Activated CD8-positive, alpha-beta memory T cell treated with anti-CD3 and anti-CD28 coated beads for 1 hour (primary cell): ENCODE measurements at places on chromosomes 6 and 20.
A peak's percentile ranks its signal among the peaks of the same experiment; 100 is the strongest.

DNA sequence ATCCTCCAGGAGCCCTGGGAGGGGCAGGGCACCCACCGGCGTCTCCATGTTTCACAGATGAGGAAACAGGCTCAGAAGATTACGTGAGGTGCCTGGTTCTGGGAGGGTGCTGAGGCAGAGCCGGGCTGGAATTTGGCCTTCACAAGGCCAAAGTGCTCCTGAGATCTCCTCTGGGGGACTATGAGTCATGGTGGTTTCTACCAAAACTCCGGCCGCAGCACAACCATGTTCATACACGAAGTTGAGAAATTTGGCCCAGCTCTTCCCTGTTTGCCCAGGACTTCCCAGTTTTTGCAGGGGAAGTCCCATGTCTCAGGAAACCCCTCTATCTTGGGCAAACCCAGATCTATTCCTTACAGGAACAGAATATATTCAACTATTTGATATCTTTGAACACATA is 172.9 kb upstream of the CDYL start:
- DNase-seq = no peak

- no peak for DNase-seq
Observed at GRCh38 chr6:100115407-100116101, 121.5 kb upstream of the MCHR2 start.

- no peak for DNase-seq
Observed at GRCh38 chr6:17086469-17086868, 15.4 kb upstream of the STMND1 start.

GRCh38 chr6:132388291-132388690 is 13.0 kb downstream of the MOXD1 start:
- DNase-seq = no peak

- no peak for DNase-seq
Observed at GRCh38 chr6:120219339-120219738, 869.8 kb upstream of the MAN1A1 start.

DNA sequence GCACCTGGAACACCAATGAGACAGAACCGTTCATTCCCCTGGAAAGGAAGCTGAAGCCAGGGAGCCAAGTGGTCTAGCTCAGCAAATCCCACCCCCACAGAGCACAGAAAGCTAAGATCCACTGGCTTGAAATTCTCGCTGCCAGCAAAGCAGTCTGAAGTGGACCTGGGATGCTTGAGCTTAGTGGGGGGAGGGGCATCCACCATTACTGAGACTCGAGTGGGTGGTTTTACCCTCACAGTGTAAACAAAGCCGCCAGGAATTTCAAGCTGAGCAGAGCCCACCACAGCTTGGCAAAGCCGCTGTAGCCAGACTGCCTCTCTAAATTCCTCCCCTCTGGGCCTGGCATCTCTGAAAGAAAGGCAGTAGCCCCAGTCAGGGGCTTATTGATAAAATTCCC is 53.1 kb downstream of the KIF16B start:
- no peak for DNase-seq

- no peak for DNase-seq
Observed at GRCh38 chr20:24756292-24757025, 192.6 kb upstream of the CST7 start.

DNA sequence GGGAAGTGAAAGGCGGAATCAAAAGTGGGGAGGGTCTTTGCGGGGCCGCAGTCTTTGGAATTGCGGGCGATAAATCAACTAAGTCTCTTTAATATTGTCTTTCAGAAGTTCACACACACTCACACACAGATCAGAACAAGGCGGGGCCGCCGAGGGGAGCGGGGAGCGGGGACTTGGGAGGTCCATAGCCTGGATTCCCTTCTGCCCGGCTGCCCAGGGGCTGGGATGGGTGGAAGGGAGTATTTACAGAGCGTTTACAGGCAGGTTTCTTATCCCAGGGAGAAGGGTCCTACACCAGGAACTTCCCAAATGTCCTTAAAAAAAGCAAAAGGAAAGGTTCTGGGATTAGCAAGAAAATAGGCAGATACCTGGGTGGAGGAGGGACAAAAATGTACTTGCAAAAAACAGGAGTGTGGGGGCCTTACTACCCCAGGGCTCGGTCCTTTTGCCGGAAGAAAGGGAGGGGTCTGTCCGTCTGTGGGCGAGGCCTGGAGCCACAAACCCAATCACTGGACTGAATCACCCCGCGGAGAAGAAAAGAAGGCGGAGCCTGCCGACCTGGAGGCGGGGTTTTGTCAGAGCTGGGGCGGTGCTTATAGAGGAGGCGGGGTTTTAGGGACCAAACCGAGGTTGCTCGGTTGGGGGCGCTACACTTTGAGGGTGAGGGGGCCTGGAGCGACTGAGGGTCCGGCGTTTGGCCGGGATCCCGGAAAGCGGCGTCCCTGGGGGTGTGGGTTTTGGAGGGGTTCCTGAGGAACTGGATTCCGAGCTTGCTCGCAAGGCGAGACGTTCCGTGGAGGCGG is 3.2 kb downstream of the PRRT1 start:
- peak; percentile 45 for DNase-seq

- DNase-seq = no peak
Observed at GRCh38 chr6:135438907-135439535, 58.5 kb downstream of the AHI1 start.

GRCh38 chr6:161215876-161216615 is 57.8 kb downstream of the AGPAT4 start:
- DNase-seq = no peak

DNA sequence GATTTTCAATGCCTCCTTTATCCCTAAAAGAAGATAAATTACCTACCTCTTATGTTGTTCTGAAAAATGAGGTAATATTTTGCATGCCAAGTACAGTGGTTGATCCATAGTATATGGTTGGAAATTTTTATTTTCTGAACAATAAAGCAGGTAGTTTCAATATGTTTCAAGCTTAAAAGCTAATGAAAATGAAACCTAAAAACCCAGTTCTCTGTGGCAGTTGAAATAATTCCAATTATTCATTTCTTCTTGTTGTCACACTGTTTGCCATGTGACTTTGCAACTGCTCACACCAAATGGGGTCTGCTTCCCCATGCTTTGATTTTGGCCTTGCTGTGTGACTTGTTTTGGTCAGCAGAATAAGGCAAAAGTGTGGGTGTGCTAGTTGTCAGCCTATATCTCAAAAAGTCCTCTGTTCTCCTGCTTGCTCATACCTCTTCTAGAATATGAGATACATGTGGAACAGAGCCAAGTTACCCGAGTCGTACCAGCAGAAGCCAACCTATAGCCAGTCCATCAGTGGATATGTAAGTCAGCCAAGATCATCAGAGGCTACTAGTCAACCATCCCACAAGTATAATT is 197.2 kb upstream of the THEMIS start:
- DNase-seq = no peak

- no peak for DNase-seq
Observed at GRCh38 chr6:54335871-54336270, 27.6 kb downstream of the TINAG start.

GRCh38 chr20:13059398-13060136 is 50.8 kb downstream of the SPTLC3 start:
- no peak for DNase-seq

GRCh38 chr6:6455272-6455671 is 133.2 kb upstream of the LY86 start:
- no peak for DNase-seq

DNA sequence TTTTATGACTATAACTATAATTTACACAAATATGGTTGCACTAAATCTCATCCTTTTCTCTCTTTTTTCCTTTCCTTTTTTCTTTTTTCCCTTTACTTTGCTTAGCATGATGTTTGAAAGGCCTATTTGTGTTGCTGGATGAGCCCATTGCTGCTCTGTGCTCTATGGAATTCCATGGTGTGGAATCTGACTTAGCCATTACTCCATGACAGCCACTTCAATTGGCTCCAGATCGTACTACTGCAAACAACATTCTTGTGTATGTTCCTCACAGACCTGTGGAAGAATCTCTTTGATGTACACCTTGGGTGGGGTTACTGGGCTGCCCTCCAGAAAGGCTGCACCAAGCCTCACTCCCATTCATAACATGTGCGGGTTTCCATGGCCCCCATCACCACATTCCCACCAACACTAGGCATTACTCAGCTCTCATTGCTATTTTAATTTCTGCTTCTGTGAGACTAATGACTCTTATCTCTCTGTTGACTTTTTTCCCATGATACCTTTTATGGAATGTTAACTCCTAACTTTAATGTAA is 979.0 kb downstream of the KIF16B start:
- no peak for DNase-seq

DNA sequence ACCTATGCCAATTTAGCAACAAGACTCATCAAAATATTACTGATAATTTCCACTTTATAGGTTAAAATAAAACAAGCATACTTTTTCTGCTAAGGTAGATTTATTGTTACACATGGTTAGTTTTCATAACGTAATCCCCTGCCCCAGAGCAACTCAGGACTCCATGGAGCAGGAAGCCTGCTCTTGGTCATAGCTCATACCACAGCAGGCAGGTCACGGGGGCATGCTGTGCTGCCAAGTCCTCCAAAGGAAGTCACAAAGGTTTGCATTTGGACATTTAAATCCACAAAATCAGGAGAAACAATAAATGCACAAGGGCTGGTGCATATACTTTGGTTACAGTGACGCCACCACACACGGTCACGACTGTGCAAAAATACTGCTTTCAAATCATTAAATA is 12.5 kb downstream of the GZF1 start:
- DNase-seq = no peak

GRCh38 chr6:92587525-92587924 is 831.8 kb downstream of the EPHA7 start:
- no peak for DNase-seq

- DNase-seq = no peak
Observed at GRCh38 chr20:11001764-11002540, 328.2 kb upstream of the JAG1 start.

GRCh38 chr6:14590586-14590985 is 473.0 kb downstream of the CD83 start:
- DNase-seq = no peak

DNA sequence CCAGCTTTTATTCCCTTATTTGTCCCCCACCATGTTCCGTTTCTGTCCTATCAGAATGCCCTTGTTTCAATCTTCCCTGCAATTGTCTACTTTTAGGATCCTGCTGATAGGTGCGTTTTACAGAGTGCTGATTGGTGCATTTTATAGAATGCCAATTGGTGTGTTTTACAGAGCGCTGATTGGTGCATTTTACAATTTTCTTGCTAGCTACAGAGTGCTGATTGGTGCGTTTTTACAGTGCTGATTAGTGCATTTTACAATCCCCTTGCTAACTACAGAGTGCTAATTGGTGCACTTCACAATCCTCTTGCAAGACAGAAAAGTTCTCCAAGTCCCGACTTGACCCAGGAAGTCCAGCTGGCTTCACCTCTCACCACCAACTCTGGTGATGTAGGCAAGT is 161.6 kb upstream of the CDYL start:
- no peak for DNase-seq

- no peak for DNase-seq
Observed at GRCh38 chr6:106731144-106731842, 101.9 kb downstream of the QRSL1 start.

- no peak for DNase-seq
Observed at GRCh38 chr6:70351461-70351860, 48.6 kb upstream of the COL9A1 start.

GRCh38 chr6:142207265-142207877 is 60.3 kb downstream of the VTA1 start:
- DNase-seq = no peak

DNA sequence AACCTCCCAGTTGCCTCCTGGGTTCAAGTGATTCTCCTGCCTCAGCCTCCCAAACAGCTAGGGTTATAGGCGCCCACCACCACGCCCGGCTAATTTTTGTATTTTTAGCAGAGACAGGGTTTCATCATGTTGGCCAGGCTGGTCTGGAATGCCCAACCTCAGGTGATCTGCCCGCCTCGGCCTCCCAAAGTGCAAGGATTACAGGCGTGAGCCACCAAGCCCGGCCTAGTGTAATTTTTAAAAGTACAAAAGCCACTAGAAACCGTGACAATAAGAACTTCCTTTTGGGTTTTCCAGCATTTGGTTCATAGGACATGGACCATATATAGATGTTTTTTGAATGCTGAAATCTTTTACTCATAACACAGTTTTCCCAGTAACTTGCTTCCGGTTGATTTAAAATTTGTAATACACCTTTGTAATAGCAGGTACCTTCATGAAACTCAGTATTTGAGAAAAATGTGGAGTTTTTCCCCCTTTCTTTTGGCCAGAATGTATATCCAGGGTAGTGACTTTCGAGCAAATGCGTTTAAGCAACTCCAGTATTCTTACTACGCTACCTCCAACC is 467 bp downstream of the PXT1 start:
- DNase-seq = no peak

- no peak for DNase-seq
Observed at GRCh38 chr20:38313676-38314075, 9.7 kb downstream of the BPI start.

- no peak for DNase-seq
Observed at GRCh38 chr20:37438464-37439222, 82.4 kb upstream of the NNAT start.

GRCh38 chr6:50047026-50047425 is 2.7 kb downstream of the DEFB112 start:
- DNase-seq = no peak

- DNase-seq = no peak
Observed at GRCh38 chr6:100258752-100259151, 206.0 kb downstream of the SIM1 start.

GRCh38 chr20:62428396-62429295 is 1.3 kb upstream of the RBBP8NL start:
- DNase-seq = no peak

DNA sequence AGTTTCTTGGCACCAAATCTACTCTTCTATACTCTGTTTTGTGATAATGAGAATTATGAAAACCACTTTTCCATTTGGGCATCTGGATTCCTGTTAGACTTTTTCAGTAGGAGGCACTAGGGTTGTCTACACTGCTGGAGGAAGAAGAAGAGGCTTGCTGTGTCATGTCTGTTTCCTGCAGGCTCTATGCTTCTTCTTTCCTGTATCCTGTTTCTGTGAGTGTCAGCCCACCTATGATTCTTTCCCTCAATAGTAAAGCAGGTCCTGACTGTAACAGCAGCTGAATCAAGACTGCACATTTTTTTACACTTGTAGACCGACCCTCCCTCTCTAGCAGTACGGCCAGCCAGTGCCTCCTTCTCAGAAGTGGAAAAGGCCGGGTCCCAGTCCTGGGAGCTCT is 603.9 kb downstream of the HDGFL1 start:
- DNase-seq = no peak

GRCh38 chr6:141426400-141426980 is 706.2 kb upstream of the GJE1 start:
- DNase-seq = no peak

DNA sequence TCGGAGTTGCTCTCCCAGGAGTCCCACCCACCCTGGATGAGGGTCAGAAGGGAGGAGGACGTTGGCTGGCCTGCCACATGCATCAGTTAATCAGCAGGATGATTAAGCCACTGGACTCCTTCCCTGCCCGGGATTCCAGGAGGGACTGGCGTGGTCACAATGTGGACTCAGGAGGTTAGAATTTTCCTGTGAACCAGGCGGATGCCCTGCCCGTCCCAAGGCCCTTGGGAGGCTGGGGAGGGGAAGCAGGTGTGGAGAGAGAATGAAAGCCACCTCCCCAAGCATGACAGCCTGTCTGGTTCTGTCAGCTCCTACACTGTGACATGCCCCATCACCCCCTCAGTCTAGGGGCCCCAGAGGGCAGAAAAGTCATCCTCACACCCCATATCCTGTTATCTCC is 11.6 kb upstream of the ITPR3 start:
- no peak for DNase-seq
